ENCODE measurements at places on chromosomes 4 and X.
A peak's percentile ranks its signal among the peaks of the same experiment; 100 is the strongest.

DNA sequence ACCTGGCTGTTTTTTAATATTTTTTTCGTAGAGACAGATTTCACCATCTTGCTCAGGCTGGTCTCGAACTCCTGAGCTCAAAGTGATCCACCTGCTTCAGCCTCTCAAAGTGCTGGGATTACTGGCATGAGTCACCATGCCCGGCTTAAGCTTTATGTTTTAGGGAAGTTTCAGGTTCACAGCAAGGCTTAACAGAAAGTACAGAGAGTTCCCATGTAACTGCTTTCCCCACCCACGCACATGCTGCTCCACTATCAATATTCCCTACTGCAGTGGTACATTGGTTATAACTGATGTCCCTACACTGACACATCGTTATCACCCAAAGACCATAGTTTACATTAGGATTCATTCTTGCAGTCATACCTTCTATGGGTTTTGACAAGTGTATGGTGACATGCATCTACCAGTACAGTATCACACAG is 62.7 kb downstream of the PRPS1 start:
- no peak for DNase-seq

GRCh38 chrX:38347136-38347535 is 5.3 kb upstream of the OTC start:
- DNase-seq, result no peak

DNA sequence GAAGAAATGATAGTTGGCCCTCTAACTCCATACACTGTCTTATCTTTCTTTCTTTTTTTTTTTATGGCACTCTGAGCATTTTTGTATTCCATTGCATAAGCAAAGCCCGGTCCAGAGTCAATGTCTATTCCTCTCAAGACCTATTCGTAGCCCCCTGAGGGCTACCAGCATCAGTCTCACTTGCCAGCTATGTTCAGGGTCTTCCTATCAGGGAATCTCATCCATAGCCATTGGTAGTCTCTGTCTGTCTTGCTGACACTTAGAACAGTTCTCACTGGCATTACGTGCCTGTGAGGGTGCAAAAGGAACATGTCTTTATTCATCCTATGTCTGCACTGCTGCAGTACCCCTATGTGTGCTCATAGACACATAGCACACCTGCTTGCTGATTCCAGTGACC is 51.0 kb downstream of the BMP2K start:
- DNase-seq, result no peak

DNA sequence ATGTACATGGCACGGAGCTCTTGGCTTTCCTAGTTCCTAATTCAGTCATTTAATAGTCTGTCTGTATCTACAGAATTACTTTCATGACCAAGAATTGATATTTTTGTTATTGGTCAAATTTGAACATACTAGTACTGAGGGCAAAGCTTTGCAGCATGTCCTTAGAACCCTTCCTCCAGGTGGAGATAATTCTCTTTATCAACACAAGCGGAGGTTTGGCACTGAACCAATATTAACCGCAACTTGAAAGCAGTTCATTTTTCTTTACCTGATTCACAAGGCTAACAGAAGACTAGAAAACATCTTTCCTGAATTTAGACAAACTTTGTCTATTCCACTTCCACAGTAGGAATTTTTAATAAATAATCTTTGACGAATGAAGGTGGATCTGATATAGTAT is 73.8 kb downstream of the TACR3 start:
- no peak for DNase-seq

- no peak for DNase-seq
Observed at GRCh38 chr4:36884151-36884550, 360.4 kb upstream of the NWD2 start.

DNA sequence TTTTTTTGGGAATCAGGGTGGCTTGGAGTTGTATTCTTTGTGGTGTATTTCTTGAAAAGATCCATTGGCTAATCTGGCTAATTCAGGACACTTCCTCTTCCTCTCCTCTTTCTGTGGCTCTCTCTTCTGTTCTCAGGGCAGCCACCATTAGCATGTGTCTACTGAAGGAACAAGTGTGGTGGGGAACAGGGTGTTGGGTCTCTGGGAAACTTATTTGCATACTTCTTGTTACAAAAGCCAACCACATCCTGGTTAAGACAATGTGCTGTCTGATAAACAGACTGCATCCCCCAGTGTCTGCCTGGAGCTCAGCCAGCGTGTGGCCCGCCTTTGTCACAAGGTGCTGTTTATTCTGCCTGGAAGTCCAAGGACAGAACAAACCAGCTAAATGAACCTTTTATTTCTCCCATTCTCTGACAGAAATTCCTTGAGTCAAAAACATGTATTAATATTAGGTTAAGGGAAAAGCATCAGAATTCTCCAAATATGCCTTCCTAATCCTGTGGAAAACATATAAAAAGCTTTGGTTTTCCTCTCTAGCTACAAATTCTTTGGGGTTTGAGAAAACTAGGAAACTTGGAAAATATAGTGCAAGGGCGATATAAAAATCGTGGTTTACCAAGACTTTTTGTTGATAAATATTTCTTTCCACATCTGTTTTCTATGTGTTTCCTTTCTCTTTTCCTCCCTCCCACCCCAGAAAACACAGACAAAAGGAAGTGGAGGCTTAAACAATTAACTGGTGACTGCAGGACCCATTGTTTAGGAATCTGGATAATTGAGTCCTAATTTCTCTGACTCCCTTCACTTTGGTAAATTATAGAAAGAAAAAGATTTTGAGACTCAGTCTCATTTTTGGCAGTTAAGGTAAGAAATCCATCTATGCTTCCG is 203.6 kb downstream of the SPRY1 start:
- DNase-seq, result peak; percentile 76

- peak; percentile 10 for DNase-seq
Observed at GRCh38 chr4:183721207-183722081, 62.4 kb downstream of the TRAPPC11 start.

- no peak for DNase-seq
Observed at GRCh38 chr4:123453061-123453680, 56.6 kb downstream of the SPRY1 start.

DNA sequence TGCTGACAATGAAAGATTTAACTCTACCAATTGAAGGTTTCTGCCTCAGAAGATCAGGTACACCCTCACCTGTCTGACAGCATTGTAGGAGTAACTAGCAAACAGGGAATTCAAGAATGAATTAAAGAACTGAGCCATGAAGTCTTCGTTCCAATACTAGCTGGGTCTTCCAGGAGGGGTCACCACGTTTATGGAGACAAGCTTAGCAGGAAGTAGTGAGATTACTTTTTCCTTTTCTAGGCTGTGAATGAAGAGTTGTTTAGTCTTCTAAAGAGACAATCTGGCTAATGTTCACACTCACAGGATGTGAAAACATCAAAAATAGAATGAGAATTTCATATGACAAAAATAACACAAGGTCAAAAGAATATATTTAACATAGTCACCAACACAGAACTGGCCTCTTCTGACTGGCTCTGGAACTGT is 54.9 kb downstream of the REELD1 start:
- DNase-seq, result no peak

GRCh38 chrX:53086464-53086863 is 4.3 kb downstream of the TSPYL2 start:
- no peak for DNase-seq

DNA sequence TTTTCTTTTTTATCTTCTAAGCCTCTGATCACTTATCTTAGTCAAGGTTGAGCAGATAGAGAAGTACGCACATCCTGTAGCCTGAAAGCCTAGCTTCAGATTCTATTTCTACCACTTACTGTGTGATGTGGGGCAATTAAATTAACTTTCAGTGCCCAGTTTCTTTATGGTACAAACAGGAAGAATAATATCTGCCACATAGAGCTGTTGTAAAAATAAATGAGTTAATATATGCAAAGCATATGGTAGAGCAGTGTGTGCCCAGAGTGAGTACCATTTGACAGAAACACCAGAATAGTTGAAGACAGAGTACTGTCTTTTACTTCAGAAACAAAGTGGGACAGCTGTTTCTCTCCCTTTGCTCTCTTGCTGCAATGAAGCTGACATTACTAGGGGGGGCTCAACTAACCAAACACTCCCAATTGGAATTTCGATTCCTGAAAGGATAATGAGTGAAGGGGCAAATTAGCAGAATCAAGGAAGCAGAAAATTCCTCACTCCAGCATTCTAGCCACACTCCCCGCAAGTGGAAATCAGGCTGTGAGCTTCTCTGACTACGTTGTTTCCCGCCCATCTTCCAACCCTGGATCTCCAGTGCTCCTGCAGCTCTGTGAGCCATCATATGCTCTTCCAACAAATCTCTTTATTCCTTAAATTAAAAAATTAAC is 80.4 kb downstream of the MAPK10 start:
- DNase-seq, result no peak

GRCh38 chr4:110250023-110250387 is 51.6 kb upstream of the ELOVL6 start:
- no peak for DNase-seq

GRCh38 chr4:5211282-5211839 is 160.1 kb downstream of the STK32B start:
- DNase-seq, result no peak

DNA sequence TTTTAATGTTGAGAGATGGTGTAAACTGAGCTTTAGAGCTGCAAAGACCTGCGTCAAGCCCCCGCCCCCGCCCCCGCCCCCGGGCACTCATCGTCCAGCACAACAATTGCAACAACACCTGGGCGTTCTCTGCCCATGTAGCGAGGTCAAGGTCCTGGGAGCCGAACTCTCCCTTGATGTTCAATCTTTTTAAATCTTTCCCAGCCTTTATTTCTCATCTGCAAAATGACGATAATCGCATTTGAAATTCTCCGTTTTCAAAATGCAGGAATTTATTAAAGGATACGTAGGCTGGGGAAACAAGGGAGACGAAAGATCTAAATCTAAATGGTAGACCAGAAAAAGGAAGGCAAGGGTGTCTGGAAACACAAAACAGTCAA is 648 bp upstream of the MSMO1 start:
- no peak for DNase-seq

GRCh38 chrX:107713203-107713542 is 62.4 kb downstream of the TSC22D3 start:
- DNase-seq, result no peak

DNA sequence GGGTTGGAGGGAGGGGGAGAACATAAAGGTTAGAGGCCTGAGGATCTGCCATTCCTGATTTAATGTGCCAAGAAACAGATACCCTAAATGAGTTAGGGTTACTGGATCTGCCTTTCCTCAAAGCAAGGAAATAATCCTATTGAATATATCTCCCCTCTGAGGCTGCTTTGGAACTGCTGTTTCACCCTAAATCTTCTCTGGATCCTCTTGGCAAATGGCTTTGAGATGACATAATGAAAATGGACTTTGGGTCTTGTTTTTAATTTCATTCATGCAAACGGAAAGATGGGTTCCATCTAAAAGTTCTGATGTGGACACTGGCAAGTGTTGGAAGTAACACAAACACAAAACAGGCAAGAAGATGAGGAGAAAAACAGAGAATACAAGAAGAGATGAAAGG is 23.0 kb upstream of the MAOA start:
- DNase-seq, result no peak

DNA sequence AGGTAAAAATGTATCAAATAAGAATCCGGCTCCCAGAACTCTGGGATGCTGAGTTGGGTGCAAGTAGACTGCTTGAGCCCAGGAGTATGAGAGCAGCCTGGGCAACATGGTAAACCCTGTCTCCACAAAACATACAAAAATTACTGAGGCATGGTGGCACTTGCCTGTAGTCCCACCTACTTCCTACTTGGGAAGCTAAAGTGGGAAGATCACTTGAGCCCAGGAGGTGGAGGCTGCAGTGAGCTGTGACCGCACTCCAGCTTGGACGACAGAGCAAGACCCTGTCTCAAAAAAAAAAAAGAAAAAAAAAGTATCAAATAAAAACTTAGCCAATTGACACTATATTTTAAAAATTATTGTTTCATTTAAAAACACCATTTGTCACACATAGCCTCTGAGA is 84.4 kb downstream of the FBXW7 start:
- no peak for DNase-seq

DNA sequence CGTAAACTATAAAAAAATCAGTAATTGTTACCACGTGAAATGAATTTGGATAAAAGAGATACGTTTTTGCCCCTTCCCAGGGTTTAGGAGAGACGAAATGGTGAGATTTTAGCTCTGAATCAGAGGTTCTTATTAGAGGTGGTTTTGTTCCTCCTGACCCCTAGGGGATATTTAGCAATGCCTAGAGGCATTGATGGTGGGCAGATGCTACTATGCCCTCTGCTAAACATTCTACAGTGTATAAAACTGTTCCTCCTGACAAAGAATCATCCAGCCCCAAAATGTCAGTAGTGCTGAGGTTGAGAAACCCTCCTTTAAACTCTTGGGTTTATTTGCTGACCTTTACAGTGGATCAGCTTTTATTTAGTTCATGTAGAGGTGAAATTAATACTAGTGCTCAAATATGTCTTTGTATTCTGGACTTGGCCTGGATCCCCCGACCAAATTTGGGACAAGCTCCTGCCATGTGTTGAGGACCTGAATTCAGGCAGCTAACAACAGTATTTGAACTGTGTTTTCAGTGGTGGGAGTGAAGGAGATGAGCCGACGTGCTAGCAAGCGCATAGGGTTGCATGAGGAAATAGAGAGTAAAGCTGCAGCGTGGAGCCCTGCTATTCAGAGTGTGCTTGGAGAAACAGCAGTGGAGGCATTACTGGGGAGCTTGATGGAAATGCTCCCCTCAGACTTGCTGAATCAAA is 126.1 kb downstream of the PTTG2 start:
- no peak for DNase-seq

GRCh38 chr4:22678940-22679854 is 13.5 kb upstream of the GBA3 start:
- no peak for DNase-seq

DNA sequence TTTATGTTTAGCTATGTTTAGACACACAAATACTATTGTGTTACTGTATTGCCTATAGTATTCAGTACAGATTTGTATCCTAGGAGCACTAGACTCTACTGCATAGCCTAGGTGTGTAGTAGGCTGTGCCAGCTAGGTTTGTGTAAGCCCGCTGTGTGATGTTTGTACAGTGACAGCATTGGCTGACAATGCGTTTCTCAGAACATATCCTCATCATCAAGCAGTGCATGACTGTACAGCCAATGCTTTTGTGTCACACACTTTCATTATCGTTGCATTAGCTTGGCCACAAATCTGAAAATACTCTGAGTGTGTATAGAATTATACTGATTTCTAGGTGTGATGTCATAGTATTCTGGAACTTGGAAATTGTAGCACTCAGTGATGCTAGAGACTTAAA is 63.4 kb downstream of the CLDN34 start:
- DNase-seq, result no peak

GRCh38 chr4:109671350-109671749 is 31.9 kb downstream of the CASP6 start:
- no peak for DNase-seq

- DNase-seq, result no peak
Observed at GRCh38 chr4:24736066-24736465, 59.3 kb upstream of the SOD3 start.

DNA sequence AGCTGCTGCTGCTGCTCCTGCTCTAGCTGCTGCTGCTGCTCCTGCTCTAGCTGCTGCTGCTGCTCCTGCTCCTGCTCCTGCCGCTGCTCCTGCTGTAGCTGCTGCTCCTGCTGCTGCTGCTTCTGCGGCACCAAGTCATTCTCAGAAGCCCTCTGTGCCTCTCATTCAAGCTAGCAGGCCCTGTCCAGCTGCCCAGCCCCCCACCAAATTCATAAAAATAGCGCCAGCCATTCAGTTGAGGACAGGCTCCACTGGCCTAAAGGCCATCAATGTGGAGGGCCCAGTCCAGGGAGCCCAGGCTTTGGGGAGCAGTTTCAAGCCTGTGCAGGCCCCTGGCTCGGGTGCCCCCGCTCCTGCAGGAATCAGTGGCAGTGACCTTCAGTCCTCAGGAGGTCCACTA is 3.9 kb downstream of the SUPT20HL1 start:
- no peak for DNase-seq

Measured in T-helper 2 cell (primary cell).